ENCODE measurements at places on chromosomes 2 and 18.

DNA sequence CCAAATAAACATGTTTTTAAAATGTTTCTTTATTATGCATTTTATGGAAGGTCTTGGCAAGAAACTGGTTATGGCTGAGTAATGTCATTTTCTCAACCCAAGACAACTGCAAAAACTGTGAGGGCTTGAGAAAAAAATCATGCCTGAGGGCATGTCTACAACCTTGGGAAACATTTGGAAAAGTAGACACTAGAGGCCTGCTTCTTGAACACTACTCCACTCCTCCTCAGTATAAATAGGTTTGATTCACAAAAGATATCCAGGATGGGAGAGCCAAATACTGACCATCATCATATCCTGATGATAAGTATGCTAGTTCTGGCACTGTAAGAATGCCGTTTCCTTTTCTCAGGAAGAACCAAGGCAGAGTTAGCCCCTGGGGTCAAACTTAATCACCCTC, 71.1 kb downstream of the OSR1 start:
- no peak for DNase-seq

- DNase-seq: no peak
These were observed 162.9 kb upstream of the KYNU start for GRCh38 chr2:142714600-142714999.

DNA sequence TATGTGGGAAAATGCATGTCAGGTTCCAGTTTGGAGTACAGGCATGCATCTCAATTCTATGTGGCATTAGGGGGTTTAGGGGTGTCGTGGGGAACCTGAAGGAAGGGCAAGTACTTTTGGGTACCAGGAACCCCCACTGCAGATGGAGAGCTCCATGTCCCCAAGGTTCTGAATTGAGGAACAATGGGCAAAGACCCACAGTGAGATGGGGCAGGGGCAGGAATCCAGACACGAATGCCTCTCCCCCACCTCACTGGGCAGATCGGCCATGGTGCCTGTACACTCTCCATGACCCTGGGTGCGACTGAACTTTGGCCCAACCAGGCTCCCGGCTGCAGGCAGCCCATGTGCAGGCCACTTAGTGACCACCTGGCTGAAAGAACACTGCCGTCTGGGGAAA, 209.3 kb downstream of the HAUS1 start:
- DNase-seq: no peak

GRCh38 chr2:39476524-39476923, 39.4 kb upstream of the MAP4K3 start:
- no peak for DNase-seq

DNA sequence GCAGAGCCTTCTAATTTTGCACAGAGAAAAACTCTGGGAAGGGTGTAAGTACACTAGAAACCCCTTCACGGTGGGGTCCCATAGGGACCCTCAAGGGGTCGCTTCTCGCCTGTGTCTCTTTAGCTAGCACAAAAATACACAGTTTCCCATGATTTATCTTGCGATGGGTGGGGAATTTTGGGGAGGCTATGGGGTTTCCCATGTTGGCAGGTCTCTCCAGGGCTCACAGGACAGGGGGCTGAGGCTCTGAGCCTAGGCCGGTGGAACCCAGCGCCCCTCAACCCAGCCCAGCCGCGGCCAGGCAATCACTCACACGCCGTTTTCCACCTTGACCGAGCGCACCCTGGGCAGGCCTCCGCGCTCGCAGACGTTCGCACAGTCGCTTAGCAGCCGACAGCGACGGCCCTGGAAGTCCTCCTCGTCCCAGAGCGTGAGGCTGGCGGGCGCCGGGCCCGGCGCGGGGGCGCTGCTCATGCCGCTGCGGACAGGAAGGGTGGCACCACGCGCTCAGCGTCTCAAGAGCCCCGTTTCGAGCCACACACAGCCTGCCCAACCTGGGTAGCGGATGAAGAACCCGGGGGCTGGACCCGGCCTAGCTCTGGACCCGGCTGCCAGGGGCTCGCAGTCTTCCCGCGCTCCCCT, 398 bp downstream of the CRYBA2 start:
- no peak for DNase-seq

DNA sequence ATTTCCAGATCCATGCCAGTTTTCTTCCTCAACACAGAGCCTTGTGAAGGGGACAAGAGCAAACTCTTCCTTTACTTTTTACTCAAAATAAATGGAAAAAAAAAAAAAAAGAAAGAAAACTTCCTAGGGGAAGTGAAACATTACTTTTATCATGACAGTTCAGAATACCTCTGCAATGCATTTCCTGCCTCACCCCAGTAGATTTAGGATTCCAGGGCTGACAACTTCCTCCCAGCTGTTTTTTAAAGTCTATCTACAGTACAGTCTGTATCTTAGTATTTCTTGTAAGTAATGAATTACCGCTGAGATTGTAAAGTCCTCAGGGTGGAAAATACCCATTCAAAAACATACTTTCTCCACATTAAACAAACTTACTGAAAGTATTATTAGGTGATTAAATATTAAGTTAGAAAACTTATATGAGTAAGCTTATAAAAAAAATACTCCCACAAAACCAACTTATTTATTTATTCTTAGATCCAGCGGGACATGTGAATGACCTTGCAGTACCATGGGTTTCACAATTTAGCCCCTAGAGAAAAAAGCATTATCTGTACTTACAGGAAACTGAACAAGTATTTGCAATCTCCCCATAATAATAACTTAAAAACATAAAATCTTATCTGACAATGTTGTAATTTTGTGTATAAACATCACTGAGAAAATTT, 117.7 kb downstream of the RBMS1 start:
- DNase-seq: no peak

DNA sequence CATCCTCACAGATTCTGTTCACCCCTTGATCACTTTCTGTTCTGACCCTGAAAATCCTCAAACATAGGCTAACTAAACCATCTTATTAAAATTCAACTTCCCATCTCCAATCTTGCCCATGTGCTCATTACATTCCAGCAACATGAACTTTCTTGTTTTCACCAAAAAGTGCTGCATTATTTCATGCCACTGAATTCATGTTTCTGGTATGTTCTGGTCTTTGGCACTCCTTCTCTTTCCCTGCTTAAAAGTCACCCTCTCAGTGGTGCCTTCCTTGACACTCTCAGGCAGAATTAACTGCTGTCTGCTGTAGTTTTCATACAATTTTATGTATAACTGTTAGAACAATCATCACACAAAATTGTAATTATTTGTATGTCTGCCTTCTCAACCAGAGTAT, 247.7 kb upstream of the RBMS1 start:
- DNase-seq: no peak

DNA sequence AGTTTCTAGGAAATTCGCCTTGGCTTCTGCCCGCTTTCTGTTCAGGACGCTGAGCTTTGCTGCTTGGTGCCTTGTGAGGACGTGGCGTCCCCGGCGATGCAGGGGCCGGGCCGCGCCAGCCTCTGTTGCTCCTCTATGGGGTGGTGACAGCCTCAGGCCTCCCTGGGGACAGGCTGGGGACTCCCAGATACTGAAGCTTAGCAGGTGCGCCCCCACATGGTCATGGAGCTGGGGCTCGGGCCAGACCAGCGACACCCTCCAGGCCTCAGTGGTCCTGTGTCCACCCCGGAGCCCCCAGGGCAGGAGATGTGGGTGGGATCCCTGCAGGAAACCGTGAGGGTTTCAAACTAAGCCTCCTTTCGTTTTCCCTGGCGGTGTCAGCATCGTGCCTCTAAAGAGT, 29.2 kb downstream of the KCNG2 start:
- no peak for DNase-seq

DNA sequence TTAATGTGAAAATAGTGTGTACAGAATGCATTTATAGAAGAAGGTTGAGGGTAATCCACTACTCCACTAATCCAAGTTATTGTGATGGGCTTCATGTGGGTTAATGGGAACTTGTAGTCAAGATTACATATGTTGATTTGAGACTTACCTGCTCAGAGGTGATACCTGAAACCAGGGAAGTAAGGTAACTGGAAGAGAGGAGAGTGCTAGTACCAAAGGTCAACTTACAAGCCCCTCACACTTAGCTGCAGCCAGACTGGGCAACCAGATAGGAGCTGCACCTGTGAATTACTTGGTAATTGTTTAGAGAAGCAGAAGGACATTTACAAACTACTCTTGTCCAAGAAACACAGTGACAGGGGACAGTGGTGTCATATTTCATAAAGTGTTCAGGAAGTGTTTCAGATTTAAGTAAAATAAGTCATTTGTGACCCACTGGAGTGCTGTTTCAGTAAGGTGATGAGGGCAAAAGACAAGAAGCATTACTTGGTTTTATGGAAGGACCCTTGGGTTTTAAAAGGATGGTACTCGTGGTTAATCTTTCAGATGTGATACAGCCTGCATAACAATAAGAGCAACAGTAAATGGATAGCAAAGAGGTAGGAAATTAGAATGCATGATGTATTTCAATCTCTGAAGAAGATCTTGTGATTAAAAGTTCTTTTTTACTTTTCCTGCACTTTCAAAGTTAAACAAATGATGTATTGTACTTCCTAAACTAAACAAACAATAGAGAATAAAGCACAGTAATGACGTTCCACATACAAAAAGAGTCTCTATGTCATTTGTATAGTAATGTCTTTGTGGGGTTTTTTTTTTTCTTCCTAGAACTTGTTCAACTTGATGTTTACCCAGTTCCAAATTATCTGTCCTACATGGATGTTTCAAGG, 189.3 kb downstream of the PHLPP1 start:
- DNase-seq: no peak

DNA sequence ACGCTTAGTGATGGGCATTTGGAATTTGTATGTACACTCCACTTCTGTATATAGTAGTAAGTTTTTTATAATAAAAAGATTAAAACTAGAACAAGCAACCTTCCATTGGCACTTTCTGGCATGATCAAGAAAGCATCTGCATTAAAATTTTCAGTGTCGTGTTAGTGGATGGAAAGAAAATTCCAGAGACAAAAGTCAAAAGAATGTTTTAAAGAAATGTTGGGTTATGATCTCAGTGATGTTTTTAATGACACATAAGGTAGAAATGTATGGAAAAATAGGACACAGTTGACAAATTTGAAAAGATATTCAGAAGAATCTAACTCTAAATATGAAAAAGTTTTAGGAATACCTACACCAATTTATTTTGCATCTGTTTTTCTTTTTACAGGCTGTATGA, 126.1 kb upstream of the FAM117B start:
- no peak for DNase-seq

DNA sequence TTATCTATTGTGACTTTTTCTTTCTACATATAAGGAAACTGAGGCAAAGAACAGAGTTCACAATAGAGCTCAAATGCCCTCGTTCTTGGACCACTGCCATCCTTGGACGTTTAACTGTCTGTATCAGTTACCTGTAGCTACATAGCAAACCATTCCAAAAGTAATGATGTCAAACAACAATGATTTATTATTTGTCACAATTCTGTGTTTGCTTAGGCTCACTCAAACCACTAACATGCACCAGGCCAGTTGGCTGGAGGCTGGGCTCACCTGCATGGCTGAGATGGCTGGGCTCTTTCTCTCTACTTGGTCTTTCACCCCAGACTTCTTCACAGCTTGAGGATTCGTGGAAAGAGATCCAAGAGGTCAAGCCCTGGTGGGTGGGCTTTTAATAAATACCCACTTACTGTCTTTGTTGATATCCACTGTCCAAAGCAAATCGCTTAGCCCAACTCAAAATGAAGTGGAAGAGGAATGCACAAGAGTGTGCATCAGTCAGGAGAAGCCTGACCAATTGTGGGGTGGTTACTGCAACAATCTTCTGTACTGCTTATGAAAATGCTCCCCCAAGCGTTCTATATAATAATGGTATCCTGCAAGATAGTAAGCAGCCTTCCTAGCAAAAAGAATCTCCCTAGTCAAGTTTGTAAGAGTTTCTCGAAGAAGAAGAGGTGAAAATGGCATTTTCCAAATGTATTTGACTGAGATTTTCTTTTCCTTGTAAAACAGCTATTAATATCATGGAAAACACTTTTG, 163.5 kb upstream of the NT5C1B start:
- no peak for DNase-seq

GRCh38 chr2:138649571-138649970, 130.6 kb downstream of the NXPH2 start:
- DNase-seq: no peak

DNA sequence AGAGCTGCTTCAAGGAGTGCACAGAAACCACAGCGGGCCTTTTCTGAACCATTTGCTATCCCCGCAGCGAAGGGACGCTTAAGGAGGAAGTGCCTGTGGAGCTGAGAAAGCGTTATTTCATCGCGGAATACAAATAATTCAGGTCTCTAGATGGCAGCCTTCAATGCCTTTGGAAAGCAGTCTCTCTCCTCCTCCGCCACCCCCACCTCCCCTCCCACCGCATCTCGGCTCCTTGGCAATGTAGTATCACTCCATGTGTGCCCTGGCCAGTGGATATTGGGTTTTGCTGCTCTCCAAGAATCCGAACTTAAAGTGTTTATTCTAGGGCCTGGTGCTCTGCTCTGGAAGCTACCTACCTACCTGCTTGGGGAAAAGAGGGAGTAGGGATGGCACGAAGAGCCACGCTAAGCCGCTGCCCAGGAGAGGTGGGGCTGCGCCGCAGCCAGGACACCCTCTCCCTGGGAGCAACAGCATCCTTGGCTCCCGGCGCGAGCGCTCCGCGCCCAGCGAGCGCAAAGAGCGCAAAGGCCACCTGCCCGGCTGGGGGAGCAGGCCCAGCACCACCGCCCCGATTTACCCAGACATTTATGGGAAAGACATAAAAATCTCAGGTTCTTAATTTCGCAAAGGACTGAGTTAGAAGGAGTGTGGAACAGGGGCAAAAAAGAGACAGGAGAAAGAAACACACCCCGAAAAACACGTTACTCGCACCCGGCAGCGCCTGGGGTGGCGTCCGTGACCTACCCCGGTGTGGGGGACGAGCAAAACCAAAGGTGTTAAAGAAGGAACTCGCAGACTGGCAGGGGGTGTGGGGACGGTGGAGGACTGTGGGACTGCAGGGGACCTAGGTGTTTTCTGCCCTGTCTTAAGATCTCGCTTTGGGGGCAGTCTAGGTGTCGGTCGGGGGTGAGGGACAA, 1.0 kb downstream of the SPHKAP start:
- no peak for DNase-seq

DNA sequence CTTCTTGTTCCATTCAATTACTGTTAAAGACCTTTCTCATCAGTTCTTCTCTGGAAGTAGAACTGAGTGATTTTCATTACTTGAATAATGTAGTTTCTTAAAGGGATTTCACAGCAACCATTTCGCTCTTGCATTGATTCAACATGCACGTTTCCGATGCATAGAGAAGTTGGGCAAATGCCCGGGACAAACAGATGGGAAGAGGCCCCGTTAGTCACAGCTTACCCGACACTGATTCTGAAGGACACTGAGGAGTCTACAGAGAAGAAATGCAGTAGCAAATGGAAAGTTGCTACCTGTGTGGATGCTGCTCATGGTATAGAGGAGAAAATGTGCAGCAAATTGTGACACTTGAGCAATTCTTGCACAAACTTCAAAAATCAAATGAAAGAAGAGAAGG, 32.3 kb upstream of the GCG start:
- no peak for DNase-seq

GRCh38 chr18:35634323-35634722, 52.8 kb downstream of the GALNT1 start:
- DNase-seq: no peak

Data from activated CD4-positive, alpha-beta T cell treated with anti-CD3 and anti-CD28 coated beads, Interleukin-2, amount 10 ng/mL, durations not matched to agents 24 days and 14 days (primary cell).